Endodermal cell (in vitro differentiated cells): ENCODE measurements at places on chromosomes 16 and 17.
A peak's percentile ranks its signal among the peaks of the same experiment; 100 is the strongest.

GRCh38 chr17:70405492-70406220 lies 236.3 kb downstream of the KCNJ2 start:
- DNase-seq, result no peak

- no peak for DNase-seq
Observed at GRCh38 chr17:68566442-68566738, 34.8 kb downstream of the FAM20A start.

DNA sequence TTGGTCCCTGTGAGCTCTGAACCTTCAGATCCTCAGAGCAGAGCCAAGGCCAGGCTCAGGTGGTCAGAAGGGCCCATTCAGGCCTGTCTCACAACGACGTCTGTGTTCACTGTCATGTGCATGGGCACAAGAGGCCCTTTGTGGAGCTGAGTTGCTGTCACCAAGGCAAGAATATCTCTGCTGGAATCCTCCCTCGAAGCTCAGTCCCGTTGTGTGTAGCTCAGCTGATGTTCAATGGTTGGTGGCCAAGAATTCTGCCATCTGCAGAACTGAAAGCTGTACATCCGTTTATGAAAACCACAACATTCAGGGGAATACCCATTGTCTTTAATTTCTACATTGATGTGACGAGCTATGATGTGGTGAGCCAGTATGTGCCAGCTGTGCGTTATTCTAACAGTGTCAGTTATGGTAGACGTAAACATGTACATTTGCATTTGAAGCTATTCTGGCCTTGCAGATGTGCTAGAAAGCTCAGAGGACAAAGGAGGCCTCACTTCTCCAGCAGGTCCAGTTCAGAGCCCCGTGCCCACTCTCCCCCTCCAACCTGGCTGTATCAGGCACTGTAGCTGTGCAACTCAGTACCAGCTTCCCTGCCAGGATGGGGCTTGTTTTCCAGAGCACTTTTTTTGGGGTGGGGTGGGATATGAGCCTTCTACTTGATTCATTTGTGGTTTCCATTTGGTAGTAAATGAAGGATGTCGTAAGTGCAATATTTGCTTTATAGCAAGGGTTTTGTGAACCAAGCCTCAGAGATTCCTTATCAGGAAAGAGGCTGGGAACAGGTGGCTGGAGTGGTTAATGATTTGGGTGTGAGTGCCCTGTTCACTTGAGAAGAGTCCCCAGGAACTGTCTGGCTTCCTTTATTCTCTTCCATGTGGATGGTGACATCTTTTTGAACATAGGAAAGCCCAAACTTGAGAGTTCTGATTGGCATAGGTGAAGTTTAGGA lies 56.1 kb downstream of the B9D1 start:
- DNase-seq, result peak; percentile 31

- no peak for DNase-seq
Observed at GRCh38 chr16:65097296-65097695, 24.6 kb downstream of the CDH11 start.

GRCh38 chr16:89216315-89217137 lies 977 bp upstream of the ZNF778 start:
- peak; percentile 91 for DNase-seq

GRCh38 chr16:47503936-47504335 lies 42.8 kb downstream of the PHKB start:
- no peak for DNase-seq

- no peak for DNase-seq
Observed at GRCh38 chr16:67464565-67464964, 16.4 kb downstream of the ATP6V0D1 start.

DNA sequence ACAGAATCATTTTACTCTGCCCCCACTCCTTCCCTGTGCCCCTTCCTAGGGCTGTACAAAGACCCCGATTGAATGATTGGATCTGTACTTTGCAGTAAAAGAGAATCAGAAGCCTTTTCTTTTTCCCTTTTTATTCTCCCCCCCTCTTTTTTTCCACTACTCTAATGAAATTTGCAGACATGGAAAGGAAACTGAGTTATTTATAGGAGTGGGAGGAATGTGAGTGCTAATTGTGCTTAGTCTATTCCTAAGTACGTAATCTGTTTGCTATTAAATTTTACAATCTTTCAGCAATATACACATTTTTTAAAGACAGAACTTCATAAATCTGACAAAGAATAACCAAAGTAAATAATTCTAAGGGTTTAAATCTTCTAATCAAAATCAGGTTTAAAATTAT lies 314.3 kb downstream of the MAP2K6 start:
- DNase-seq, result no peak
